ENCODE measurements at places on chromosomes 5 and 9.

- DNase-seq: no peak
Observed at GRCh38 chr5:132354381-132355139, 14.9 kb upstream of the SLC22A5 start.

DNA sequence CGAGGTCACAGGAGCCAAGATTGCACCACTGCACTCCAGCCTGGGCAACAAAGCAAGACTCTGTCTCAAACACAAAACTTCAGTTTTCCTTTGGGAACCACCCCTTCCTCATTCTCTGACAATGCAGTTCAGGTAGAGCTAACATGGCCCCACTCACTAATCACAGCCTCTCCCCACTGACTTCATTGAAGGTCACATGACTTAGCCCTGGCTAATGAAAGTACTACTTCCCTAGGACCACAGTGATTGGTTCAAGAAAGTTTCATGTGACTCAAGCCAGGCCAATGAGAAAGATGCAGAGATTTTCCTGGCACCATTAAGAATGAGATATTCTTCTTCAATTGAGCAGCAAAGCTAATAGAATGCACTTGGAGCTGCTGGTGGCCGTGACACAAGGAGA lies 67.2 kb upstream of the GPBP1 start:
- DNase-seq: no peak

DNA sequence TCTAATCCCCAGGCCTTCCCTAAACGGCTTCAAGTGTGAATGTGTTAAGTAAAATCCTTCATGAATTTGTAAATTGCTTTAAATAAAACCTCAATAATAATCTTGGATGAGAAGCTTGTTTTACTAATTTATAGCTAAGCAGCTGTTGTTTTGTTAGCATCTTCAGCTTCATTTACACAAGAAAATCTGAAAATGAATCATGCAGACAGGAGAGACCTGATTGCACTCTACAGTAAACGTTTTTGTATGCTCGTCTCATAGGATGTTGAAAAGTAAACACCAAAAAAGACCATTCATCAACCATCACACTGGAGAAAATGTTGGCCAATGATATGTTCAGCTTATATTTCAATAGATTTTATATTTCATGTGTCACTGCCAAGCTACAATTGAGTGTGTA lies 40.4 kb upstream of the MAP3K1 start:
- DNase-seq: no peak

- DNase-seq: no peak
Observed at GRCh38 chr5:39371367-39371635, 7.0 kb upstream of the C9 start.

DNA sequence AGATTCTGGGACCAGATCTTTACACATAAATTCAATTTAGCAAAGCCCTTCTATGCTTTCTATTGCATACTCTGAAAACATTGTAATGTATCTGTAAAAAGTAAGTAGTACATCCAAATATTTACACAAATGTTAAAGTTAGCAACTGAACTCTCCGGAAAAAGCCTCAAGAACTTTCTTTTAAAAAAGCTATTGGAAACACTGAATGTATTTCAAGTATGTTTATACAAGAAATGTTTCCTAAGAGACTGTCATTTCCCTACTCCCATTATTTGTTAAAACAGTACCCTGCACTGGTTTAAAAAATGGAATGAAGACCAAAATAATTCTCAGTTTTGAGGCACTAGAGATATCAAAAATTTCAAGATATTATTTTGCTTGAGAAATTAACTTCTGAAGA lies 44.8 kb upstream of the TRIM36 start:
- DNase-seq: no peak

DNA sequence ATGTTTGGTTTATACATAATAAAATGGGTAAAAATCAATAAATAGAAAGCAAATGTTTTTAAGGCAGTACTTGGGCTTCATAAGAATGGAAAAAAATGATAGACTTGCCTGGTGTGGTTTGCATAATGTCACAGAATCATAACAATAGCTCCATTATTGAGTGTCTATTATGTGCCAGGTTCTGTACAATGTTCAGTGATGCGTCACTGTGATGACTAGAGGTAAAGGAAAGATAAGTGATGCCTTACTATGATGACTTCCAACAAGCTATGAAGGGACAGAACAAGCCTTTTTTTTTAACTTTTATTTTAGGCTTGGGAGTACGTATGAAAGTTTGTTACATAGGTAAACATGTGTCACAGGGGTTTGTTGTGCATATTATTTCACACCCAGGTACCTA lies 128.8 kb downstream of the TMC1 start:
- no peak for DNase-seq
